D341Med (cell line): ENCODE measurements at places on chromosomes 5 and 9.

GRCh38 chr5:97087138-97087537, 55.3 kb downstream of the LIX1 start:
- no peak for DNase-seq

DNA sequence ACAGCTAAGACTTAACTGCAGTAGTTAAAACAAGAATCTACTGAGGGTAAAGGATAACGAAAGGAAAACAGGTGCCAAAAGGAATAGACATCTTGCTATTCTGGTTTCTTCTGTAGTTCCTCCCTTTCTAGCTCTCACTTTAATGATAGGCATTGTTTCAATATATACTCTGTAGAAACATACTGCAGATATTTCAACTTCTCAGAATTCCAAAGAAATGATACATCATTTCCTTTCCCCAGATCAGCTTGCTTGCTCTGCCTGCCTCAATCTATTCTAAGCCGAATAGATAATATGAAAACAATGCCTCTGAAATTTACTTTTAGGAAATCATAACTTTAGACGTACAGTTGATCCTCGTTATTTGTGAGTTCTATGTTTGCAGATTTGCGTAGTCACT, 46.3 kb downstream of the ACO1 start:
- no peak for DNase-seq

DNA sequence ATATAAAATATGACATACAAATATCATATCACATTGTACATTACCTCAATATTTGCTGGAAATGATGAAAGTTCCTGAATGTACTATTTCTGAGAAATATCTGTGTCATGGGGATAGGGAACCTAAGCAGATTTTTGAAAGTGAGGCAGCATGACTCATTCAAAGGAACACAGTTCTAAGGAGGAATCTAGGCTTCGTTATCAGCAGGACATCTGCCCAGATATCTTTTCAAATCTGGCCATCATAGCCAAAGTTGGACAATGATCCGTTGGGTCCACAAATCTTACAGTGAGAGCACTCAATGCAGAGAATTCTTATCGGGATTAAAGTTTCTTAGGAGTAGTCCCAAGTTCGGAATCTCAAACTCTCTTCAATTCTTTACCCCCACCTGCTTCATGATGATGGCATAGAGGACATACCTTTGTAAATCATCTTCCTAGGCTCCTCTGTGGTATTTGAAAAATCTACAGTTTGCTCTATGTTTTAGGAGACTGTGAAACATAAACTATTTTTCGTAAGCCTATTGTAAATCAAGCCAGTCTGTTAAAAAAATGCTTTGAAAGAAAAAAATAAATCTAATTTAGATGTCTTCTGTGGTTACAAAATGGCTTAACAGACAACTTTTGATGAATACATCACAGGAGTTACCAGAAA, 29.4 kb upstream of the ALDH1A1 start:
- DNase-seq: no peak

- DNase-seq: no peak
Observed at GRCh38 chr9:130396581-130396980, 48.2 kb upstream of the ASS1 start.

GRCh38 chr9:137444106-137444790, 3.1 kb upstream of the ENTPD8 start:
- DNase-seq: no peak

GRCh38 chr9:37512437-37512836, 26.7 kb downstream of the POLR1E start:
- no peak for DNase-seq

DNA sequence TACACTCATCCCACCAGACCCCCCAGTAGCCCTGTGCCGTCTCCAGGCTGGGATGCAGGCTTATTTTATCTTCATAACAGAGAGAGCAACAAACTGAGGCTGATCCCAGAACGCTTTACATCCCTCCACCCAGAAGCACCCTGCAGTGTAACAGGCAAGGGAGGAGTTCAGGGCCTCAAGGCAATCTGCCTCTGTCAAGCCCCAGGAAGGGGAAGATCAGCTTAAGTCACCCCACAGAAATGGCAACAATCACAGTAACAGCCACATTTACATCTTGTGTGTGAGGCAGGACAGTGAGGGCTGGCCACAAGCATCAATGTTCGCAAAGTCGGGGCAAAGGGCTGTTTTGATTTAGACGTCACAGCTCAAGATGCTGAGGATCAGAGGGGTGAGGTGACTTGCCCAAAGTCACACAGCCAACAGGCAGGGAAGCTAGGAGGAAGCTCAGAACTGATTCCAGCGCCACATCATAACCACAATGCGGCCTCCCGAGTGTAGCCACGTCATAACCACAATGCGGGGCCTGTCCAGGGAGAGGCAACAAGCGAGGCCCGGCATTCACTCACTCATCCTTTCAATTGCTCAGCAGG, 14.4 kb downstream of the STK10 start:
- DNase-seq: no peak

- no peak for DNase-seq
Observed at GRCh38 chr5:141686648-141687416, 4.8 kb upstream of the ARAP3 start.

- no peak for DNase-seq
Observed at GRCh38 chr5:74094096-74094781, 468.2 kb downstream of the ARHGEF28 start.

- DNase-seq: no peak
Observed at GRCh38 chr9:124444166-124444565, 6.1 kb upstream of the ADGRD2 start.

DNA sequence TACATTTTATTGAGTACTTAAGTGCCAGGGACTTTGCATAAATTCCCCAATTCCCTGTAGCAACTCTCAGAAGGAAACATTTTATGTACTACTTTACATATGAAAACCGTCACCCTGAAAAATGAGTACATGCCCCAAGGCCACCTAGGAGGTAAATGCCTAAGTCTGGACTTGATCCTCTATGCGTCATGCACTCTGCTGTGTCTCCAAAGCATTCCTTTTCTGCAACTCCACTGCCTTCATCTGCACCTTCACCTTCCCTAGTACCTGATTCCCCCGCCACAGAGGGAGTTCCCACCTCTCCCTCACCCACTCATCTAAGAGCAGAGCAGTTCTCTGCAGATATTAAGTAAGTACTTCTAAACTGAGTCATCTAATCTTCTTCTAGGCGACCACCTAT, 75.2 kb upstream of the HRH2 start:
- DNase-seq: no peak
